ENCODE measurements at places on chromosomes 6 and 20.
A peak's percentile ranks its signal among the peaks of the same experiment; 100 is the strongest.

DNA sequence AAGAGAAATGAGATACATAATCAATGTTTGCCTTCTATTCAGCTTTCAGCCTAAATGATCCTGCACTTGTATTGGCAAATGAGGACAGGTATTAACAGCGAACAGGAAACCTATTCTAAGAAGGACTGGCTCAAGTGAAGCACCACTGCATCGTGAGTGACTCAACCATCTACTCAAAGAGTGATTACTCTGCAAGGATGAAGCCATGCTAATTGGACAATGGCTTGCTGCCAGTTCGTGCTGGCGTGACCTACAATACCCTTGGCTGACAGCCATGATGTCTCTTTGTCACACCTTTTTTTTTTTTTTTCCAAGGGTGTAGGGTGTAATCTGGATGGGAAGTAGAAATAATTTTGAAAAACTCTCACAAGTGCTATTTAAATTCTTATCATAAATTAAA, 104.9 kb downstream of the GJA10 start:
- peak; percentile 65 for DNase-seq

DNA sequence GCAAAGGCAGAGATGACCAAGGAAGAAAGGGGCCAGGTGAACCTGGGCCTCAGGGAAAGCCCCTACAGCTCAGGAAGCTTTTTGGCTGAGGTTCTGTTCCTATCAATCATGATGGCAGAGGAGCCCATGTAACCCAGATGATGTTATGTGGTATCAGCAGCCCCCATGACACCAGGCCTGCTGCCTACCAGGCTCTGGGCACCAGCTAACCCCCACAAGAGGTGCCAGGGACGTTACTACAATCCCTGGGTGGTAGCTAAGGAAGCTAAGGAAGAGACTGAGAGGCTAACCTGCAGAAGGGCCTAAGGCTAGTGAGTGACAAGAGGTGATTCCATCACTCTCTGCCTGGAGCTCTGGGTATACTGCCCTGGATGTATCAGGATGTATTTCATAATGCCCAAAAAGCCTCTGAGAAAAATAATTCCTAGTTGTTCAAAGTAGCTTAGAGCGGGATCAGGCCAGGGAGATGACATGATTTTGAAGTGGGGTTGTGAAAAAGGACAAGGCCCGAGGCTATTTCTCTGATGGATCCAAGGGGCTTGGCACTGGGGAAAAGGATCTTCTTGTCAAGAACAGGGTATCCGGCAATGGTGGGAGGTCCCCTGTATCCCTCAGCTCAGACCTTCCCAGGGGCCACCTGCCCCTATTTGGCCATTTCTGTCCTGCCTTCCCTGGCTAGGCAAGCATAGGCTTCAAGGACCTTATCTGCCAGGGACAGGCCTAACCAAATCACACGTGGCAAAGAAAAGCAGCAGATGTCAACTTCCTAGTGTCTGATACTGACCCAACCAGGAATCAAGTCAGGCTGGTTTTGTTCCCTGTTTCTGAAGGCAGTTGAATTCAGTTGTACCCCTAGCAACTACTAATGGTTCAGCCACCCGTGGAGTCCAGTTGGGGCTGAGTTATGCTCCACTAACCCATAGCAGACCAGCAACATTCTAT, 41.3 kb downstream of the PANK2 start:
- DNase-seq, result no peak

DNA sequence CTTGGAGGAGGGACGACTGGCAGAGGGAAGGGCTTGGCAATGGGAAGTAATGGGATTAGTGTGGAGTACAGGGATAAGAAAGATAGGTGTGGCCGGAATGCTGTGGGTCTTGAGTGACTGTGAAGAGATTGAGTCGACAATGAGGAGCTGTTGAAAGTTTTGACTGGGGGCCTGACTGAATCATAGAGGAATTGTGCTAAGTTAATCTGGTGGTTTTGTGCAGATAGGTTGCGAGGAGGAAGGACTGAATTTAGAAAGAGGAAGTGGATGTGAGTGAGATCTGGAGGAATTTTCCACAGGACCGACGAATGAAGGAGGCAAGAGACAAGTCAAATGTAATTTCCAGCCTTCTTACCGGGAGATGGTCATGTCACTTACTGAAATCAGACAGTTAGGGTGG, 143.9 kb upstream of the RALGAPA2 start:
- DNase-seq, result no peak

GRCh38 chr6:161228921-161229591, 44.8 kb downstream of the AGPAT4 start:
- no peak for DNase-seq

- DNase-seq, result no peak
These were observed 1242.1 kb downstream of the HACE1 start for GRCh38 chr6:103617642-103618041.

DNA sequence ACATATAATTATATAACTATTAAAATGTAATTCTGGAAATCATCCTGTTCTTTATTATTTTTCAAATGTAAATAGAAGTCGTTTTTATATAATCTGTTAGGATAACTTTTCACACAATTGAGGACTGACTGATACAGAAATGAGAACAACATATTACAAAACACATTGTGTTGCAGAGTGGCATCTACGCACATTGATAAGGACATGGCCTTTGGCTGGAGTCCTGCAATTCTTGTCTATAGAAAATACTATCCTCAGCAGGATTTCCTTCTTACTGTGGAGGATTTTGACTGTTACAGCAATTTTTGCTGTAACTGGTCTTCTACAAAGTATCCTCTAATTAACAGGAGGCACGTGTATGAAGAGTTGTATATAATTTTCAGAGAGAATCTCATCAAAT, 19.8 kb downstream of the SH3BGRL2 start:
- DNase-seq, result no peak

GRCh38 chr6:66964216-66964615, 1257.2 kb upstream of the EYS start:
- DNase-seq, result no peak

DNA sequence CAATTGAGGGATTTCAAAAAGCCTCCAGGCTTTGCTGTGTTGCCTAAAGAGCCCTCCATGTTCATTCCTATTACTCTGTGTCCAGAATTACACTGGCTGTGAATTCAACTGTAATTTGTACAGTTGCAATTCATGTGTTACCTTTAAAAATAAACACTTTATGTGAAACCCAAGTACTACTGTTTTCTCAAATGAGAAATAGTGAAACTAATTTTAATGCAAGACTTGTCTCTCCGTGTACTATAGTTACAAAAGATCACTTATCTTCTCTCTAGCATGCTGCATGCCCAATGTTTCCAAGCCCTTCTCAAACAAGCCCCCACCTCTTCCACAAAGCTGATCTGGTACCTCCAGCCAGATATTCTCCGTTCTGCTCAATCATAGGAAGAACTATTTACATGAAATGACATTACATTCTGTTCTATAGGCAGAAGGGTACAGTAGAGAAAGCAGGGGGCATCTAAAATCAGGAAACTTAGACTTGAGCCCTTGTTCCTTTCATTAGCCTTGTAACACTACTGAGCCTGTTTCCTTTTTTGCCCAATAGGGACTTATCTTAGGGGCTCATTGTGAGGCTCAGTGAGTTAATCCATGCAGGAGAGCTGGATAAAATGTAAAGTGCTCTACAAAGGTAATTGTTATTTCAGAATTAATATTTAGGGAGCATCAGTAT, 12.3 kb upstream of the COL9A1 start:
- DNase-seq, result no peak

GRCh38 chr6:165487950-165488349, 175.1 kb downstream of the PDE10A start:
- no peak for DNase-seq

DNA sequence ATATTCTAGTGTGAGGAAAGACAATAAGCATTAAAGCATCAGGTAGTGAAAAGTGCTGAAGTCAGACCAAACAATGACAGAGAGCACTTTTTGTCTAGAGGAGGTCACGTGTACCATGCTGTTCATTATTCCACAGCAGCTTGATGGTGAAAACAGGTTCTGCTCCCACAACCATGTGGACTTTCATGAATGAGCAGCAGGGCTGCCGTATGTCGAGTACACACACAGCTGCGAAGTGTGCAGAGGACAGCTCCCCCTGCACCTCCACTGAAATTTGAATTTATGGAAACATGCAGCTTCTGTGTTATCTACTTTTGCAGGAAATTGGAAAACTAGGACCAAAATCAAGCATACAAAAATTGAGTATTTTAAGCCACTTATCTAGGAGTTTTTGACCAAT, 85.3 kb downstream of the MAP7 start:
- no peak for DNase-seq

DNA sequence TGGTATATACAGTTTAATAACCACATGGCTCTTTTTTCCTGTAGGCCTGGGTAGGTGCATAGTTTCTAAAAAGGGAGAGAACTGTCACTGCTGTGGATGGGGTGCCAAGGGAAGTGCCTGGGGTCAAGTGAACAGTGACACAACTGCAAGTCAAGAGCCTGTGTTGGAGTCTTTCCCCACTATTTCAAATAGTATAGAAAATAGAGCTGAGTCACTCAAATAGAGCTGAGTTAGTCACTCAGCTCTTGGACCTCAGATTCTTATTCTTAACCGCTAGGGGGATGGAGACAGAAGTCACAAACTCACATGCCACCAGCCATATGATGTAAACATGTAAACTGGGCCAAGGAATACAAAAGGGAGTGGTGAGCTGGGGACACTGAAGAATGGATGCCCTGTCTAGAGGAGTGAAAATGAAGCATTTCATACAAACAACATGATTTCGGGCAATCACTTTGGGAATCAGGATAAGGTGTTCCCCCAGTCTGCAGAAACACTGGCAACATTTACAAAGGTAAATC, 2.1 kb downstream of the NQO2 start:
- no peak for DNase-seq

DNA sequence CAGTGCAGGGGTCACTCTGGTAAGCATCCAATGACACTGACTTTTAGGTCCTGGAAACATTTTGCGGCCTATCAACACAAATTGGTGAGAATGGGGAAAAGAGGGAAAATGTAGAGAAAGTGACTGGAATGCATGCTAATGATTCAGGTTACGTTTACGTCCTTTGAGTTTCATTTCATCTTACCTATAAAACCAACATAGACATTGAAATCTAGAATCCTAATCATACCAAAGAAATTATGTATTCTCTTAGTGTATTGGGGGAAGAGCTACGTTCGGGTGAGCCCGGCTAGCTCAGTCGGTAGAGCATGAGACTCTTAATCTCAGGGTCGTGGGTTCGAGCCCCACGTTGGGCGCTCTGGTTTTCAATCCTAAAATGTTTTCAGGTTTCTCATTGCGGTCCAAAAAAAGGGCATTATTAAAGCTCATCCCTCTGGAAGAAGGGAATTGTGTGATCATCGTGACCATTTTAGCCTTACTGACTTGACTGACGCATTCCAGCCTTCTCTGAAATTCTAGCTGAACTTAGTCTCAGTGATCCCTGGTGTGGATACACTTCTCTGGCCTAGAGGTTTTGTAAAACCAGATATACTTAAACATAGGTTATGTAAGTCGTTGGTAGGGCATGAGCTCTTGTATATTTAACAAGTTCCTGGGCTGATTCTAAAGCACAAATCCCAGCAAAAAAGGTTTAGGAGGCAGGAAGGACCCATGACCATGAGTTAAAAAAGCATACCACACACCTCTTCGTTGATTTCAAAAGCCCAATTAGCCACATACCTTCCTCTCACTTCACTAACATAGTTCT, 18.3 kb downstream of the HMGN4 start:
- peak; percentile 73 for DNase-seq

GRCh38 chr6:125512621-125513020, 210.9 kb upstream of the HDDC2 start:
- no peak for DNase-seq

GRCh38 chr6:105077596-105078385, 102.0 kb downstream of the POPDC3 start:
- DNase-seq, result no peak

DNA sequence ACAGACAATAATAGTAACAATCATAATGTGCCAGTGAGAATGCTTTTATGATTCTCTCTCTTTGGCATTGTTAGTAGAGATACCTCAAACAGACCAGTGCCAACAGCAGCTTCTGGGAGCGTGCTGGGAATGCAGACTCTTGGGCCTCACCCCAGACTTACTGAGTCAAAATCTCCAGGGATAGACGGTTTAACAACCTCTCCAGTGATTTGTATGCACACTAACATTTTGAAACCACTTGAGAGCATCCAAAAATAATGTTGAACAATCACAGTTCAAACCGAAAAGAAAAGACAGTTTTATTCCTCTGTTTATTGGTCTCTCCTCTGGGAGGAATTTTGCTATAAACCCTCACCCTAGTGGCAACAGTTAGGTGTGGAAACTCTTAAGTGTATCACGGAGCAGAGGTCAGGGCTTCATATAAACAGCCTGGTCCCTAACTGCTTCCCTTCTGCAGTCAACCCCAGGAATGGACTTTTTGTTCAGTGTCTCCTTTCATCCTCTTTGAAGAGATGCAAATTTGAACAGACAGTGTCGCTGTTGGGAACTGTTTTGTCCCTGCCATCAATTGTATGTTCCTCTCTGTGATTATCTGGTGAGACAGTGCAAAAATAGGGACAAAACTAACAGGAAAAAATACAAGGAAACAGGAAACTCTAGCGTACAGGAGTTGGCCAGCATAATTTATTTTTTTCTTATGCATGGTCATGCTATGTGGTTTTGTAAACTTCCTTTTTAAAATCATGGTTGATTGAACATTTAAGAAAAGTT, 162.4 kb upstream of the BTBD3 start:
- no peak for DNase-seq

DNA sequence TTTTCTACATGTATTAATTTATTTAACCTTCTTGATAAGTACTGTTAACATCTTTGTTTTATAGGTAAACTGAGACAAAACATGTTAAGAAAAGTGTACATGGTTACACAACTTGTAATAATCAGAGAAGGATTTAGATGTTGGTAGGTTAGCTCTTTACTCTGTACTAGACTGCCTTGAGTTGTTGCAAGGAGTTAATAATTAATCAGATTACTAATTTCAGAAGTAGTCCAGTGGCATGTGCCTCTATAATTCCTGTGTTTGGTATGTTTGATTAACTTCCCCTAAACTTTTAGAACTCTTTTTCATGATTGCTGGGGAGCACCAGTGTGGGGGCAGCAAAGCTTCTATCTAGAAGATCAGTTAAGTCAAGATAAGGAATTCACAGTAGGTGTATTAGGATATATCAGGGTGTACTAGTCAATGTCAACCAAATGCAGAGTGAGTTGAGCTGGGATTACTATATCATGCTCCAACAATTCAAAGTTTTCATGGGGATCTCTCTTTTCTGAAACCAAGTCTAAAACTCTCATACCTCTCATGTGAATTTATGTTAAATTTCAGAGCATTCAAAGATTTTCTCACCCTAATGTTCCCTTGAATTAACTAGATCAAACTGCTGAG, 129.7 kb upstream of the AHI1 start:
- no peak for DNase-seq

DNA sequence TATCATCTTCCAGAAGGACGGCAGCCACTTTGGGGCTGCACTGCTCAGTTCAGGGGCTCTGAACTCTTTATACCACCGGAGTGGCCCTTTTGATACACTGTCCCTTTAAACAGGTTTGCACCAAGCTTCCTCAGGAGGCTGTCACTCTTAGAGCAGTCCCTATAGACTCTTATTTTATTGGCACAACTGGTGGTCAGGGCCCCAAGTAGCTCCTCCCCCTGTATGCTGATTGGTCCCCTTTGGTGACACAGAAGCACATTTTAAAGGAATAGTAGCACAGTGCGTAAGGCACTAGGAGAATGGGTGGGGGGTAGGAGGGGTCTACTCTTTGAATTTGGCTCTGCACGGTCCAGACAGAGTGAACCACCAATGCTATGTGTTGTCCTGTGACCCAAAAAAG, 122.6 kb upstream of the MLN start:
- DNase-seq, result no peak

Measured in right cardiac atrium (tissue), 5 donors.